ENCODE measurements at places on chromosomes 12 and 14. TPM values are rescaled to one million over a fixed set of nuclear protein-coding genes. Genes with fewer than 3 reads are reported as not detected.

OTX2 gene
- total RNA-seq: not detected

TTLL5 gene
- total RNA-seq: 31.6 TPM

A2ML1 gene
- not detected for total RNA-seq

LTB4R gene
- 1.5 TPM for total RNA-seq

HOXC4 gene
- total RNA-seq: 0.36 TPM

LALBA gene
- total RNA-seq: not detected

NOVA1 gene
- 16.9 TPM for total RNA-seq

RNASE1 gene
- total RNA-seq: 1.7 TPM

RTN1 gene
- total RNA-seq: 0.27 TPM

All from fibroblast of the aortic adventitia (primary cell).